ENCODE measurements at places on chromosomes 4 and X.

GRCh38 chrX:46551494-46552128 lies 6.4 kb upstream of the ZNF674 start:
- no peak for DNase-seq

DNA sequence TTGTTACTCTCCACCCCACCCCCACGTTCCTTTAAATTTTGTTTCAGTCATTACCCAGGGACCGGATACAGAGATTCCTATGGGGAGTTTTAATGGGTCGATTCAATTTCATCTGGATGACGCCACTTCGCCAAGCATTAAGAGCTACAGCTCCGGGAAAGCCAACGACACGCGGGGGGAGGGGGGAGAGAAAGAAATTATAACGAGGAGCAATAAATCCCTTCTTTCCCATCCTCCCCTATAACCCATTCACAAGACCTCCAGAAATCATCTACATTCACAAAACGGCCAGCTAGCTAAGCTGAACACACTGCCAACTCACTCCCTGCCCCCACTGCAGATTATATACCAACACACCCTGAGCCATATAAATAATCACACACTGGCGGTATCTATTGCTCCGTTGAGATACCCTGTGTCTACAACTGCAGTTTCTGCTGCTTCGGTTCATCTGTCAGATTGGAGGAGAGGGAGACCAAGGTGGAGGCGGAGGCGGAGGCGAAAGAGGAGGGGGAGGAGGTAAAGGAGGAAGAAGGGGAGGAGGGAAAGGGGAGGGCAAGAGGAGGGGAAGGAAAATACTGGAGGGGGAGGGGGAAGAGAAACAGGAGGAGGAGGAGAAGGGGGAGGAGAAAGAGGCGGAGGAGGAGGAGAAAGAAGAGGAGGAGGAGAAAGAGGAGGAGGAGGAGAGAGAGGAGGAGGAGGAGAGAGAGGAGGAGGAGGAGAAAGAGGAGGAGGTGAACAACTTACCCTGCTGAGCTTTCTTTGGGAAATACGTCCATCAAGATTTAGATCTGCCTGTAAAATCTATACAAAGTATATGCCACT lies 113.9 kb upstream of the VAMP7 start:
- no peak for DNase-seq

- no peak for DNase-seq
Measured at GRCh38 chr4:114136069-114136468, 156.6 kb upstream of the ARSJ start.

- no peak for DNase-seq
Measured at GRCh38 chr4:147009875-147010274, 64.2 kb upstream of the TTC29 start.

DNA sequence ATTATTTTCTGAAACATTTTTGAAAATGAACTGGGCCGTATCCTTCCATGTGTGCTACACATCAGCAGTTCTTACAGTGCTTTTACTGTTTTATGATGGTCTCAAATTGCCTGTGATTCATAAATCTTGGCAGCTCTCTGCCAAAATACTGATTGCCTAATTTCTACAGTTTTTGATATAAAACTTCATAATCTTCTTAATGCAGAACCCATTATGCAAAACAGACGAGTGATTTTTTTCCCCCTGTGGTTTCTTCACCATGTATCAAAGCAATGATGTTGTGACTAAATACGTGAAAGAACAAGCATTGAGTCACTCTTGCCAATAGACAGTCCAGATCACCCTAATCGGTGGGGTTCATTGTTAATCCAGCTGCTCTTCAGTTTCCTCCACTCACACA lies 156.4 kb upstream of the WDR1 start:
- no peak for DNase-seq

GRCh38 chr4:13953083-13953482 lies 325.6 kb upstream of the BOD1L1 start:
- DNase-seq: no peak

- DNase-seq: no peak
Measured at GRCh38 chrX:21943460-21944135, 3.1 kb downstream of the SMS start.

- DNase-seq: no peak
Measured at GRCh38 chr4:168630445-168631187, 133.8 kb downstream of the PALLD start.

DNA sequence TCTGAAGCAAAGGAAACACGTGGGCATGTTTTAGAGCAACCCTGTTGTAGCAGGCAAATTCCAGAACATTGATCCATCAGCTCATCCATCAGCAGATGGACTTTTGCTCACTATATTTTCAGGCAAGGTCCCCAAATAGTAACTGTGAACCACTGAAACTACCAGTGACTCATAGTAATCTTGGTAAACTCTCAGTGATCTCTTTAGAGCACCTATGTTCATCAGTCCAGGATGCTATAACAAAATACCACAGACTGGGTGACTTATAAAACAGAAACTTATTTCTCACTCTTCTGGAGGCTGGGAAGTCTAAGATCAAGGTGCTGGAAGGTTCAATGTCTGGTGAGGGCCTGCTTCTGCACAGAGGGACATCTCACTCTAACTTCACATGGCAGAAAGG lies 28.9 kb upstream of the BTC start:
- no peak for DNase-seq

DNA sequence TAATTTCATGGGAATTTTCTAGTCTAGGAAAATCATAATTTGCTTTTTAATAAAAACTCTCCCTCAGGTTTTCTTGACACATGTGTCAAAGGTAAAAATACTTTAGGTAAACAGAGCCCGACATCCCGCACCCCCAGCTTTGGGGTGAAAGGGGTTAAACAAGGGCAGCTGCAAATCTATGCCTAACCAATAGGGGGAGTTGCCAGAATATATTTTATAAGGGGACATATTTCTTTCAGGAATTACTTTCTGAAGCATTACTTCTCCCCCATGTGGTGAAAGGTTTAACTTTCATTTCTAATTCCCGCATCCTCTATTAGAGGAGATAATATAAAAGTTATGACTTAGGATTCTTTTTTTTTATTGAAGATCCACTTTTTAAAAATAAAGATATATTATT lies 53.9 kb upstream of the HEPH start:
- DNase-seq: no peak

DNA sequence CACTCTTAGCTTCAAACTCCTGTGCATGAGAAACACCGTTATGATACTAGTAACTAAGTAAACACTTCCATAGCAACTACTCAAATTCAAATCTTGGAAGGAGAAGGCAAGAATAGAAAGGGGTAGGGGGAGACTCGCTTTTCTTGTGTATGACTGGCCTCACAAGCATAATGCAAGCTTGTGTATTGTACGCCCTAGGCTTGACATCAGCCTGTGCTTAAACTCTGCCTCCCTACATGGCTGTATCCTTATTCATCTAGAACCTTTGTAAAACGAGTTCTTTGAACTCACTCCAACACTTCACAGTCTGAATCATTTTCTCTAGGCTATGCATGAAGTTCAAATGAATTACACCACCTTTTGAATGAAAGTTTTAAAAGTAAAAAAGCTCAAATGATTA lies 1071.2 kb upstream of the ADGRL3 start:
- no peak for DNase-seq

DNA sequence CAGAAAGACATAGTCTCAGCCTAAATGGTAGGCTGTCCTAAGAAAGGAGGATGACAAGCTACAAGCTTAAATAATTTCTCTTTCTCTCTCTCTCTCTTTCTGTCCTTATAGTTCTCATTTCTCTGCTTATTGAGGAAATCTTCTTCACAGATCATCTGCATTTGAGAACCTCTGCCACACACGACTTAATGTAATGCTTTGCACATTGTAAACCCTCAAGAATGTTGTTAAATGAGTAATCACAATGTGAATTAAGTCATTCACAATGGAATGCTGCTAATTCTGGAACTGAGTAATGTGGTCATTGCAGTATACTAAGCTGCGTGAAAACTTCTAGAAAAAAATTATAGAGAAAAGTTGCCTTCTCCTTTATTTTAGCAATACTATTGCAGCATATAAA lies 508.9 kb upstream of the FTHL17 start:
- no peak for DNase-seq

- no peak for DNase-seq
Measured at GRCh38 chr4:158371158-158371557, 150.5 kb upstream of the RXFP1 start.

GRCh38 chr4:16757080-16757521 lies 141.3 kb downstream of the LDB2 start:
- DNase-seq: no peak

GRCh38 chr4:169009286-169010124 lies 550 bp downstream of the CBR4 start:
- no peak for DNase-seq

GRCh38 chrX:3621414-3621813 lies 92.0 kb downstream of the PRKX start:
- no peak for DNase-seq

GRCh38 chrX:118614150-118614549 lies 113.3 kb upstream of the IL13RA1 start:
- no peak for DNase-seq

GRCh38 chr4:94232519-94232918 lies 24.9 kb downstream of the SMARCAD1 start:
- no peak for DNase-seq

- DNase-seq: no peak
Measured at GRCh38 chrX:13078739-13079444, 34.5 kb upstream of the FAM9C start.

- DNase-seq: no peak
Measured at GRCh38 chr4:145984563-145984962, 45.9 kb upstream of the ZNF827 start.

DNA sequence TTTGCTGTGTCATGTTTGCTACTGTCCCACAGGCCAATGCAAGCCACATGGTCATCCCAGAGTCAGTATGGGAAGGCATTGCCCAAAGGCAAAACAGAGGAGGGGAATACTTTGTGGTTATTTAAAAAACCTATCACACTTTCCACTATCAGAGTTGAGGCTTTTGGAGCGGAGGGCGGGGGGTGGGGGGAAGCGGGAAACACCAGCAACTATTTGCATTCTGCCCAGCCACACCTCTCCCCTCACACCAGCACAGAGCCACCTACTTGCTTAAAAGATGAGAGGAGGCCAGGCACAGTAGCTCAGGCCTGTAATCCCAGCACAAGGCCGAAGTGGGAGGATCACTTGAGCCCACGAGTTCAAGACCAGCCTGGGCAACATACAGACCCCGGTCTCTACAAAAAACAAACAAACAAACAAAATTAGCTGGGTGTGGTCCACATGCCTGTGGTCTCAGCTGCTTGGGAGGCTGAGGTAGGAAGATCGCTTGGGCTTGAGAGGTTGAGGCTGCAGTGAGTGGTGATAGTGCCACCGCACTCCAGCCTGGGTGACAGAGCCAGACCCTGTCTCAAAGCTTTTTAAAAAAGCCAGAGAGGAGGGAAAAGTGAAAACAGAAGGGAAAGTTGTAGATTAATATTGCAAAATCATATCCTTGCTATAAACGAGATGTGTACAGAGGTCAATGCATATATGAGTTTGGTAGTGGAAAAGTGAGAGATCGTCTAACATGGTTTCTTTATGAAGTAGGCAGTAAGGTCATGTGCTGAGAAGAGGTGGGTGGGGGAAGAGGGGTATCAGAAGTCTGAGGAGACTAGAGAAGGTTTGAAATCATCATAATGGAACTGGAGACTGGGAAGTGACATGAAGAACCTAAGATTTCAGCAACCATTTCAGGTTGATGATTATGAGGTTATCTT lies 1.9 kb upstream of the CHST7 start:
- DNase-seq: no peak

DNA sequence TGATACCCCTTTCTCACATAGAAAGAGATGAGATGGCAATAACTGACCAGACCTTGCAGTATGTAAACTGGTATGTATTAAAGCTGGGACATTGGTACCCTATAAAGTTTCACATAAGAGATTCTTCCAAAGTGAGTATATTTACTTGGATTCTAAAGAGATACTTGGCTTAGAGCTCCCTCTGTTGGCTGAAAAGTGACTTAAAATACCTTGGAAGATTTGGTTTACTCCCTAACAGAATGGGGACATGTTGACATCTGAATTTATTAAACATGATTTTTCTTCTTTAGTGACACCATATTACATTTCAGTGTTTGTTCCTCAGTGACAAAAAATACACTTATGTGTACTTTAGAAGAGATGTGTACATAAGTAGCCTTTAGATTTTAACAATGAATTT lies 47.9 kb upstream of the RGN start:
- peak; percentile 31 for DNase-seq

DNA sequence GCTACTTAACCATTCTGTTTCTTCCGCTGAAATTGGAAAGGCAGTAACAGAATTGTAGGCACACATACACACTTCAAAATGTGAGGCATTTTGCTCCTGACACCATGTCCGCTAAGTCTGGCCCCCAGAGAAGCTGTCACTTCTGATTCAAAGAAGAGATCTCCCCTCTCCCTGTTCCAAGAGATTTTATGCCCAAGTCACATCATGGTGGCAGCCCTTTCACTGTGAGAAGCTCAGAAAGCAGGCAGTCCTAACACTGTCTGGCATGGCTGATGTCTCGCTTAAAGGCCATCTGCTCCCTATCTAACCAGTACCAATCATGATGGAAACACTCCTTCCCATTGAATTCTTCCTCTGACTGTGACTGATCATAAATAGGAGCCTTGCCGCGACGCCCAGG lies 83.9 kb downstream of the BEND2 start:
- DNase-seq: no peak

DNA sequence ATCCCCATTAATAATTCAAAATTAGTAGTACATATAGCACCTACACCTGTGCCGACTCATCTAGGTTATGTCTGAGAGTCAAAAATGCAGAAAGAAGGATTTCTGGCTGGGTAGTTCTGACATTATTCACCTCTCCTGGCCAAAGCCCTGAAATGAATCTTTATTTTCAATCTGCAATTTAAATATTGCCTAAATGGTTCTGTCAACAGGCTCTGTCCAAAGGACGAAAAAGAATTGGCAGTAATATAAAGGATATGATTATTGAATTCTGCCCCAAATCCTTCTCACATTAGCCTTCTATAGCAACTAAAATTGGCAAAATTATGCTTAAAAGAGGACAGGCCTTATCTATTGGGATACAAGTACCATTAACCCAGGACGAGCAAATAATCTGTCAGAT lies 86.9 kb upstream of the SPANXN4 start:
- DNase-seq: no peak

DNA sequence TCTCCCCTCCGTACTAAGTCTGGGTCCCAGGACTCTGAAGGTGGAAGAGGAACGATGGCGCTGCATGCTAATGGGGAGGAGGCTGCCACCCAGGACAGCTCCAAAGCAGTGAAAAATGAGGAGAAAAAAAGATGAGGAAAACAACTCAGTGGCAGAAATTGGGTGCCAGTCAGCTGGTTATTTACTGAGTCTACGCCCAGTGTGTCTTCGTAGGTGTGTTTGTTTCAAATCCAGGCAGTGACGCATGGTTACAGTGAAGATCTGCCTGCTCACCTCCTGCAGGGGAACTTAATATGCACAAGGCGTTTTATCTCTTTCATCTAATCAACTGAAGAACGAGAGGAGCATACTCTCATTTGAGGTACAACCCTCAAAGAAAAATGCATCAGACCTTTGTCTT lies 70.9 kb upstream of the FBXW7 start:
- DNase-seq: no peak

GRCh38 chr4:104966349-104967033 lies 180.2 kb upstream of the TET2 start:
- DNase-seq: no peak

DNA sequence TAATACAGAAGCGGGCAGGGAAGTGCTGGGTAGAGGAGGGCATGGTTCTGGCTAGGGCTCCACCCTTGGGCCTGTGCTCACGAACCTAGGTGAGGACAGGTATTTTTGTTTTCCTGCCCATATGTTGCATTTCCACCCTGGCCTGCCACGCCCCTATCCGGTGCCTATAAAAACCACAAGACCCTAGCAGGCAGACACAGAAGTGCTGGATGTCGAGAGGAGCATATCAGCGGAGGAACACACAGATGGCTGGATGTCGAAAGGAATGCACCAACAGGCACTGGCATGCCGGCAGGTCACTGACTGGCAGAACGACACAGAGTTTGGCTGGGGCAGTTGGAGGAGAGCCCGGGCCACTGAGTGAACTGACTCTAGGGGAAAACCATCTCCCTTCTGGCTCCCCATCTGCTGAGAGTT lies 316.6 kb upstream of the BOD1L1 start:
- DNase-seq: no peak

Measured in frontal cortex (tissue), 4 donors.